ENCODE measurements at places on chromosomes 7 and 10. TPM values are rescaled to one million over a fixed set of nuclear protein-coding genes. Genes with fewer than 3 reads are reported as not detected.

Gene CRTAC1
- total RNA-seq: not detected

GRCh38 chr10:87816163-87816897 is 1.7 kb downstream of the ATAD1 start:
- H3K27ac ChIP-seq: peak overlapping the region; percentile 79
- no peaks in the 10 kb centered on the region for H3K27me3 ChIP-seq
- peak; percentile 11 for DNase-seq

DNA sequence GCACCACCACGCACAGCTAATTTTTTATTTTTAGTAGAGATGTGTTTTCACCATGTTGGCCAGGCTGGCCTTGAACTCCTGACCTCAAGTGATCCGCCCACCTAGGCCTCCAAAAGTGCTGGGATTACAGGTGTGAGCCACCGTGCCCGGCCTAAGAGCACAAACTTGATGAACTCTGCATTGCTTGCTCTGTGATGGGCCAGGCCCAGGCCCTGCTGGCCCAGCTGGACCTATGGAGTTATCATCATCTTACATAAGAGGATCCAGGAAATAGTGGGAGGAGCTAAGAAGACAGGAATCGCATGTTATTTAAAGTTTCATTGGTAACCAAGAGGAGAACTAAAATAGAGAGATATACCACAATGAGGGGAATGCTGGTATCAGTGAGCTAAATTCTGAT is 86.9 kb downstream of the DAGLB start:
- H3K4me3 ChIP-seq: no peak overlapping the region
- no peak for DNase-seq
- no peaks in the 10 kb centered on the region for H3K4me1 ChIP-seq

Gene DDC
- total RNA-seq: 0.64 TPM

Gene SLC39A12
- not detected for total RNA-seq

DNA sequence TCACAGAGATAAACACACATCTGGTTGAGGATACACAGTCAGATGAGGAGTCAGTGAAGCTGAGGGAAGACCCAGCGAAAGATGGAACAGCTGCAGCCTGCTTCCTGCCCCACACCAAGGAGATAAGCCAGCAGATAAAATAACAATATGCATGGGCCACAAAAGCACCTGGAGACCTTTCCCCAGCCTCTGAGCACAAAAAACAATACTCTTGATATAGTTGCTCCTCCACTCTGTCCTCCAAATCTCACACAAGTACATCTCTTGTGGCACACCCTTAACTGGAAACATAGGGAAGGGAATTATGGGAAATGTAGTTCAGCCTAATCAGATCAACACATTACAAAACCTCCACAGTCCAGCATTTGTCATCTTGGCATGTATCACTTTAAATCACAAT is 9.7 kb upstream of the FHIP2A start:
- H3K36me3 ChIP-seq: no peaks in the 10 kb centered on the region
- H3K27me3 ChIP-seq: no peaks in the 10 kb centered on the region
- DNase-seq: no peak
- H3K27ac ChIP-seq: no peak overlapping the region

- H3K36me3 ChIP-seq: no peaks in the 10 kb centered on the region
- H3K27ac ChIP-seq: no peak overlapping the region
- H3K4me1 ChIP-seq: no peaks in the 10 kb centered on the region
- DNase-seq: no peak
Observed at GRCh38 chr7:39898867-39899266, 51.2 kb upstream of the CDK13 start.

Gene AZGP1
- 0.58 TPM for total RNA-seq

GRCh38 chr10:87957702-87958101 is 94.3 kb downstream of the PTEN start:
- no peak overlapping the region for H3K27ac ChIP-seq
- no peak for DNase-seq
- peaks cover 19% of the 10 kb centered on the region for H3K4me1 ChIP-seq

Gene MYO1G
- 0.15 TPM for total RNA-seq

Gene SFRP5
- not detected for total RNA-seq

DNA sequence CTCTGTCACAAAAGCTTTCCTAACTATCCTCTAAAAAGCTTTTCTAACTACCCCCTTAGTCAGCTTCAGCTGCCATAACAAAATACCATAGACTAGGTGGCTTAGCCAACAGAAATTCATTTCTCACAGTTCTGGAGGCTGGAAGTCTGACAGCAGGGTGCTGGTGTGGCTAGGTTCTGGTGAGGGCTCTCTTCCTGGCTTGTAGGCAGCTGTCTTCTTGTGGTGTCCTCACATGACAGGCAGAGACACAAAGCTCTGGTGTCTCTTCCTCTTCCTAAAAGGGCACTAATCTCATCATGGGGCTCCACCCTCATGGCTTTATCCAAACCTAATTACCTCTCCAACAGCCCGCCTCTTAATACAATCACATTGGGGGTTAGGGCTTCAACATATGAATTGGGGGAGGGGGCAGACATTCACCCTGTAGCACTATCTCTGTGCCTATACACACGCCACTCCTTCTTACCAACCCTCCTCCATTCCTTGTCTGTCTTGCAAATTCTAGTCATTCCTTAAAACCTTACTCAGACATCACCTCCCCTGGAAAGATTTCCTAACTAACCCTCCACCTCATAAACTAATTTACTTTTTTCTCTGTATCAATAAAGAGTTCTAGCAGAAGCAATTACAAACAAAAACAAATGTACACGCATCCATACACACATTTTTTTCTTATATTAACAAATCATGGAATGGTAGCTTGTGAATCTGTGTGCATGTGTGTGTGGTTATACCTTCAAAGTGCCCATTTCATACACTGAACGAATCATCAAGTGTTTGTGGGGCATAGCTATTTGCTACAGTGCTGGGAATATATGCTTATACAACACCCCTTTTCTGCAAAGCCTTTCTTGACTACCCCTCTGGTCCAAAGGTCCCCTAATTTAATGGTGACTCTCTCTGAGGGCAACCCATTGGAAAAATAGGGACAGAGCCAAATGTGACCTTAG is 26.4 kb downstream of the RHOBTB1 start:
- no peaks in the 10 kb centered on the region for H3K4me1 ChIP-seq
- no peak overlapping the region for H3K4me3 ChIP-seq
- H3K27me3 ChIP-seq: no peaks in the 10 kb centered on the region
- no peaks in the 10 kb centered on the region for H3K36me3 ChIP-seq
- no peak overlapping the region for H3K27ac ChIP-seq

Gene FAM237B
- total RNA-seq: not detected

Gene CPED1
- not detected for total RNA-seq

DNA sequence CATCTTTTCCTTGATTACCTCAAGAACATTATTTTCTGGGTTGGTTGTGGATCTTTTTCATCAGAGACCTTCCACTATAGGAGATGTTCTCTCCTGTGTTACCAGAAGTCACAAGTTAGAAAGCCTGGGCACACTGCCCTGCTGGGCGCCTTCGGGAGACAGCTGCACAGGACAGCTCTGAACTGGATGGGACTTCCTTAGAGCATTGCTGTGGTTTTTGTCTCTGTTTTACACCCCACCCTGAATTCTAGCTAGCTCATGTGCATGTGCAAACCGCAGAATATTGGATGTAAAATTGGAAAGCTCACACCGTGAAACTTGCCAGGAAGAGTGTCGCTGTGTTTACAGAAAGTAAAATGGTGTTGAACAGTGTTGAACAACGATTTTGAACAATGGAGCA is 54.4 kb upstream of the SEC61G start:
- peak overlapping the region; percentile 51 for H3K27ac ChIP-seq
- H3K36me3 ChIP-seq: peaks cover 4% of the 10 kb centered on the region
- peak; percentile 4 for DNase-seq
- no peaks in the 10 kb centered on the region for H3K27me3 ChIP-seq
- peak overlapping the region; percentile 31 for H3K4me3 ChIP-seq

- H3K4me1 ChIP-seq: peaks cover 58% of the 10 kb centered on the region
- no peaks in the 10 kb centered on the region for H3K27me3 ChIP-seq
- H3K27ac ChIP-seq: peak overlapping the region; percentile 84
- peak; percentile 69 for DNase-seq
Observed at GRCh38 chr10:71835671-71836595, 15.1 kb downstream of the PSAP start.

GRCh38 chr10:129728246-129728820 is 235.7 kb downstream of the EBF3 start:
- DNase-seq: no peak
- H3K36me3 ChIP-seq: no peaks in the 10 kb centered on the region
- H3K4me1 ChIP-seq: no peaks in the 10 kb centered on the region
- no peak overlapping the region for H3K27ac ChIP-seq

Gene SEPHS1
- total RNA-seq: 60.8 TPM

Gene SLC16A12
- total RNA-seq: 0.09 TPM

DNA sequence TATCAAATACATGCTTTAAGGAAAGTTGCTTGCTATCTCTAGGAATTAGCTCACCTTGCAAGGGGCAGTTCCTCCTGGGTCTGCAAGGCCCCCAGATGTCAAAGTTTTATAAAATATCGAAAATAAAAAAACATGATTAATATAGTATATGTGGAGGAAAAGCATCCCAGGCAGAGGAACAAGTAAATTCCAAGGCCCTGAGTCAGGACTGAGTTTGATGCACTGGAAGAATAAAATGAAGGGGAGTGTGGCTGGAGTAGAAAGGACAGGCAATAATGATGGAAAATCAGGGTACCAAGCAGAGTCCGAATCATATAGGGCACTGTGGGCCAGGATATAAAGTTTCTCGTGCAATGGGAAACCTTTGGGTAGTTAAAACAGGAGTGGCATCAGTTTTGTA is 112.4 kb upstream of the EEPD1 start:
- peaks cover 33% of the 10 kb centered on the region for H3K4me1 ChIP-seq
- H3K27me3 ChIP-seq: peaks cover 15% of the 10 kb centered on the region
- H3K27ac ChIP-seq: no peak overlapping the region
- no peak overlapping the region for H3K4me3 ChIP-seq
- no peak for DNase-seq

- peak overlapping the region; percentile 42 for H3K27ac ChIP-seq
- no peak overlapping the region for H3K4me3 ChIP-seq
- peaks cover 25% of the 10 kb centered on the region for H3K4me1 ChIP-seq
- peak; percentile 43 for DNase-seq
- H3K36me3 ChIP-seq: peaks cover 27% of the 10 kb centered on the region
Observed at GRCh38 chr10:102764470-102765161, 20.9 kb downstream of the WBP1L start.

DNA sequence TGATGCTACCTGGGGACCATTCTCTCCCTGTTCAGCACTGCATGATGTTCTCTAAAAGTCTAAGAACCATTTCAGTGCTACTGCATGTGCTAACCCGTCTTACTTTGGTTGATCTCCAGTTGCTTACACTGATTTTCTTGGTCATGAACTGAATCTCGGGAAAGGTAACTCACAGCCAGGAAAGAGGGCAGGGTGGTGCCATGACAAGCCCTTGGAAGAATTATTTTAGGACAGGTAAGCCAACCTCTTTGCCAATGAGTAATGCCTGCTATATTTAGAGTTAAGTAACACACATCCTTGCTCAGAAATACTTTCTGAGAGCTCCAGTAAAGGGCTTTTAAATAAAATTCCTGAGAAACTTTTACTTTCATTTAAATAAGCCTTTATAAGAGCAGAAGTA is 126.7 kb downstream of the ARL4A start:
- peak overlapping the region; percentile 53 for H3K27ac ChIP-seq
- DNase-seq: peak; percentile 66

DNA sequence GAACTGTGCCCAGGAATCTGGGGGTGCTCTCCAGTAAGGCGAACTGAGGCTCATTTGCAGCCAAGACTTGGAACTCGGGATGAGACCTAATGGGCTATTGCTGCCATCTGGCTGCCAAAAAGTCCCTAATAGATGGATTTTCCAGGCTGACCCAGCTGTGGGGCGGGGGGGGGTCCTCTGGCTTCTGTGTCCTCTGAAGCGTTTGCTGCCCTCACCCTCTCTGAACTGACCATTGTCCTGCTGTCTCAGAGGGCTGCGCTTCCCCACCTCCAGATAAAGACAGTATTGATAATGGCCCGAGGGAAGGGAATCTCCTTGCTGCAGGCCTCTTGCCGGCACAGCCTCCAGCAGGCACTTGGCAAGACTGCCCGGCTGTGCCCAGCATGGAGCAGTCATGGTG is 46.6 kb downstream of the CLEC2L start:
- H3K36me3 ChIP-seq: peaks cover 70% of the 10 kb centered on the region
- no peak overlapping the region for H3K4me3 ChIP-seq
- H3K4me1 ChIP-seq: no peaks in the 10 kb centered on the region
- no peak for DNase-seq
- H3K27me3 ChIP-seq: no peaks in the 10 kb centered on the region

DNA sequence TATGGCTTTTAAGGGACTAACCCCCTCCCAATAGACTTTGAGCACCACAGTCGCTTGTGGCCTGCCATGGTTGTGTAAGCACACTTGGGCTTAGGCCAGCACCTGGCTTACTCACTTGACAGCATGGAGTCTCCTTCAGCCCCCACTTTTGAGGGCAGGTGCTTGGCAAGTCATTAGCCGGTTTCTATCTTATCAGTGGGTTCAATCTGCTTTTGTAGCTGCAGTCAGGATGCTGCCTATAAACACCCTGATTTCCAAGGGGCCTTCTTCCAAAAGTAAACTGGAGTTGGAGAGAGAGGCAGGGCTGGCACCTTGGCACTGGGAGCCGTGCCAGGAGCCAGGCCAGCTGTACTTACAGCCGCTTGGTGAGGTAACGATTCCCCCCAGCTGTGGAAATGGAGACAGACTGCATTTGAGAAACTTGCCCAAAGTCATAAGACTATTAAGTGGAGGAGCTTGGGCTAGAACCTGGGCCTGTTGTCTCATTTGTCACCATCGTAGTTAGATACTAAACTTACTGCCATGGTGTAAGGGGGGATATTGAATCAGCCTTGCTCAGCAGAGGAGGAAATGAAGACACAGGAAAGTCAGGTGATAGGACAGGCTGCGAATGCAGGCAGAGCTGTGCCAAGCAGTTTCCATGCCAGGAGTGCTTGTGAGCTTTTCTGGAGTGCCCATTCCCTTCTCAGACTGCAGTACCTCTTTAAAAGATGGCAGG is 92.2 kb upstream of the EFCAB10 start:
- H3K27ac ChIP-seq: peak overlapping the region; percentile 55
- H3K36me3 ChIP-seq: no peaks in the 10 kb centered on the region
- peak; percentile 86 for DNase-seq

Gene LIPM
- not detected for total RNA-seq

GRCh38 chr7:93817004-93817403 is 73.5 kb downstream of the TFPI2 start:
- no peak for DNase-seq
- no peaks in the 10 kb centered on the region for H3K27me3 ChIP-seq
- peaks cover 6% of the 10 kb centered on the region for H3K4me1 ChIP-seq
- H3K4me3 ChIP-seq: no peak overlapping the region
- H3K27ac ChIP-seq: no peak overlapping the region

Gene AGMO
- not detected for total RNA-seq

Gene SLC25A13
- total RNA-seq: 28.6 TPM
